ENCODE measurements at places on chromosomes 1 and 21.

DNA sequence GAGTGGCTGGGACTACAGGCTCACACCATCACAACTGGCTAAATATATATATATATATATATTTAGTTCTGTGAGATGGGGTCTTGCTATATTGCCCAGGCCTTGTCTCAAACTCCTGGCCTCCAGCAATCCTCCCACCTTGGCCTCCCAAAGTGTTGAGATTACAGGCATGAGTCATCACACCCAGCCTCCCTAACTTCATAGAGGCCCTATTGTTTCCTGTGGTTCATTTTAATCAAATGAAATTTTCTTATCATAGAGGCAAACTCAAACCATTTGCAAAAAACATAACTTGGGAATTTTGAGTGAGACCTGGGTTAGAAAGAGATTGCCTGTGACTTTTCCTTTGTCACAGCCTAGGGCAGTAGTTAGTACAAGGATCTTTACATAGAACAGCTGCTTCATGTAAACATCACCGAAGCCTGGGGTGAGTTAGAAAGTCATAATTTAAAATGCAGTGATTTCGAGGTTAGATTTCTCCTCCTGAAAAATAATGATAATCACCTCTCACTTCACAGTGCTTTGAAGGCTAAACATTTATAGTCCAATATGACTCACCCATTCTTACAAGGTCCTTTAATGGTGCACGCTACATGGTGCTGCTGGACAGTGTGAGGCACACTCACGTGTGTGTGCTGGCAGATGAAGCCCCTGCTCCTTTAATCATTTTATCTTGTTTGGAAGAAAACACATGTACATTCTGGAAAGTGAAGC, 188.9 kb downstream of the RHOU start:
- peak; percentile 55 for DNase-seq

- DNase-seq: no peak
Observed at GRCh38 chr21:40681164-40681859, 165.6 kb downstream of the DSCAM start.

DNA sequence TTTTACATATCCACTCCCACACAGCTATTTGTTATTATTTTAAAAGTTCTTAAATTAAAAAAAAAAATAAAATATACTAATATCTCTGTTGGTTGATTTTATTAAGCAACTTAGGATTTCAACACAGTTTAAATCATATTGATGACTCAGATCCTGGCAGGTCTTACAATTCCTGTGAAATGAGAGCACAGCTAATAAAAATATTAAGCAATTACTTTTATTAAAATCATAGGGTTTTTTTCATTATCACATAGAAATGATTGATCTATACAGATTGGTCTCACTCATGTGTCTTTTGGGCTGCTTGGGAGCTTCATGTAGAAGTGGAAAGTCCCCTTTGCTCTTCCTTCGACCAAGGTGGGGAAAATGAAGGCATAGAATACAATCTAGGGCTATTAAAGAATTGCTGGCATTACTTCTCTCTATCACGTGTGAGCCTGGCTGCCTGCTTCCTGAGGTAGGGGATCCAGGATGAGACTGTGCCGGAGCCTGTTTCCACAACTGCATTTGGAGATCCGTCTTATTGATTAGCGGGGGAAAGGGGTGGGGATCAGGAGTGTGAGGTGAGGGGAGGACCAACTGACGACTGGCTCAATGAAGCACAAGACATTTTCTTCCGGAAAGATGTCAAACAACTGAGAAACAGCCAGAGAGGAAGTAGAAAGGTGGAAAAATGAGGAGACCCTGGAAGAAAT, 858.0 kb downstream of the USP25 start:
- peak; percentile 87 for DNase-seq

- no peak for DNase-seq
Observed at GRCh38 chr21:32198384-32198783, 80.5 kb downstream of the MIS18A start.

- no peak for DNase-seq
Observed at GRCh38 chr1:82390627-82391026, 589.9 kb downstream of the ADGRL2 start.

DNA sequence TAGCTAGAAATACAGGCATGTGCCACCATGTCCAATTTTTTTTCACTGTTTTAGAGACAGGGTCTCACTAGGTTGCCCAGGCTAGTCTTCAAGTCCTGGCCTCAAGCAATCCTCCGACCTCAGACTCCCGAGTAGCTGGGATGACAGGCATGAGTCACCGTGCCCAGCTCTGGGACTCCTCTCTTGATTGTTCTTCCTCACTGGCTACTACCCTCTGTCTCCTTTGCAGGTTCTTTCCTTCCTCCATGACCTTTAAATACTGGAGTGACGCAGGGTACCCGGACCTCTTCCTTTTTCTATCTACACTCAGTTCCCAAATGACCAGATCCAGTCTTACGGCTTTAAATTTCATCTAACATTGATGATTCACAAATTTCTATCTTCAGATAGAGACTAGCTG, 34.9 kb downstream of the ASH1L start:
- DNase-seq: no peak

- no peak for DNase-seq
Observed at GRCh38 chr1:152457071-152457470, 43.0 kb upstream of the CRNN start.

GRCh38 chr1:22121421-22121911, 21.4 kb downstream of the WNT4 start:
- no peak for DNase-seq

- DNase-seq: peak; percentile 33
Observed at GRCh38 chr1:3668585-3669300, 16.4 kb downstream of the TP73 start.

DNA sequence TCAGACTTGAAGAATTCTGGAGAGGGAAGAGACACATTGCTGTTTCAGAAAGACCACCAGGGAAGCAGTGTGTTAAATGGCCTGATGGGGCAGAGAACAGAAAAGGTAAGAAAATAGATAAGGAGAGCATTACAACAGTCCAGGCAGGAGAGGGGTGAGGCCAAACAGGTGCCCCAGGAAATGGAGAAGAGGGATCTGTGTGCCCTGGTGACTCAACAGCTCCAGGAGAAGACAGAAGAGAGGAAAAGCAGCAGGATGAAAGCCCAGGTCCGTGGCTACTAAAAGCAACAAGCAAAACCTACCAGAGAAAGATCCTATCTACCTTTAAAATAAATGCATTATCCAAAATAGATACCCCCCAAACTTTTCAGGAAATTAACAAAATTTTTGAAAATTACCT, 9.2 kb downstream of the TP53BP2 start:
- no peak for DNase-seq

DNA sequence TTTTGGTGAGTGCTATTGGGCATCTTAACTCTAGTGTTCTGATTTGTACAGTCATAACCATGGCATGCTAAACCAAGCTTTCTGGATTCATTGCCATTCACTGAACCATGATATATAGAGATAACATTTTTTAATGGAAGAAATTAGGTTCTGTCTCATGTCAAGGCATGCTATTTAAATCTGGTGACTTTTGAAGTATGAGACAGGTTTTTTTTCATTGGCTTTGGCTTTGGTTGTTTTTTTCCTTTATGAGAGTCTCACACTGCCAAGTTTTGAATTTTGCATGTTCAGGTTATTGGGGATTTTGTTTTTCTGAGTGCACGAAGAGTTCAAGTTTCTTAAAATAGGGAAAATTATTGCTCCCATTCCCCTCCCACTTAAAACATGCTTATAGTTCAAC, 141.3 kb upstream of the ADAMTS5 start:
- no peak for DNase-seq

DNA sequence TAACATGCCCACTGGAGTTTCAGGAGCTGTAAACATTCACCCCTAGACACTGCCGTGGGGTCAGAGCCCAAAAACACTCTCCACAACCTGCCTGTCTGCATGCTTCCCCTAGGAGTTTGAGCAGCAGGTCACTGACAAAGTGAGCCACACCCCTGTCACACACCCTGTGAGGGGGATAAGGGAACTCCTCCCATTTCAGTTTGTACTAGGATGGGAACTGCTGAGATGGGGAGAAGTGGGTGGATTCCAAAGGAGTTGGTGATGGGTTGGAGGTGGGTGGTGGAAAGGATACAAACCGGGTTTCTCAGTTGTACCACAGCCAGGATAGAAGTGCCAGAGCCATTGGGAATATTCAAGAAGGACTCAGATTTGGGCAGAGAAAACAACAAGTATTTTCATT, 140.2 kb downstream of the MIS18A start:
- no peak for DNase-seq

DNA sequence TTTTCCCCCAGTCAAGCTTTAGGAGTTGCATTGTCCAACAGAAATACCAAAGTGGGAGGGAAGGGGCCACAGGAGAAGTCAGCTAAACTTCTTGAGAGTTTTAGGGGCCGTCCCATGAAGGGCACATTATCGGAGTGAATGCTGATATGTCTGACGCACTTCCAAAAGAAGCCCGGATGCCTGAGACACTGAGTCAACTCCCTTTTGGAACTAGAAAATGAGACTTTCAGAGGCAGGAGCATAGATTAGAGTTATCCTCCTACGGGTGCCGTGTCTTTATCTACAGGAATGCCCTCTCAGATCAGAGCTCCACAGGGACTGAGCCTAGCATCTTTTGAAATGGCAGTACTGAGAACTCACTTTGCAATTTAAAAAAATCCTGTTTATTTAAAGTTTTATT, 13.1 kb downstream of the ACTN2 start:
- peak; percentile 81 for DNase-seq

DNA sequence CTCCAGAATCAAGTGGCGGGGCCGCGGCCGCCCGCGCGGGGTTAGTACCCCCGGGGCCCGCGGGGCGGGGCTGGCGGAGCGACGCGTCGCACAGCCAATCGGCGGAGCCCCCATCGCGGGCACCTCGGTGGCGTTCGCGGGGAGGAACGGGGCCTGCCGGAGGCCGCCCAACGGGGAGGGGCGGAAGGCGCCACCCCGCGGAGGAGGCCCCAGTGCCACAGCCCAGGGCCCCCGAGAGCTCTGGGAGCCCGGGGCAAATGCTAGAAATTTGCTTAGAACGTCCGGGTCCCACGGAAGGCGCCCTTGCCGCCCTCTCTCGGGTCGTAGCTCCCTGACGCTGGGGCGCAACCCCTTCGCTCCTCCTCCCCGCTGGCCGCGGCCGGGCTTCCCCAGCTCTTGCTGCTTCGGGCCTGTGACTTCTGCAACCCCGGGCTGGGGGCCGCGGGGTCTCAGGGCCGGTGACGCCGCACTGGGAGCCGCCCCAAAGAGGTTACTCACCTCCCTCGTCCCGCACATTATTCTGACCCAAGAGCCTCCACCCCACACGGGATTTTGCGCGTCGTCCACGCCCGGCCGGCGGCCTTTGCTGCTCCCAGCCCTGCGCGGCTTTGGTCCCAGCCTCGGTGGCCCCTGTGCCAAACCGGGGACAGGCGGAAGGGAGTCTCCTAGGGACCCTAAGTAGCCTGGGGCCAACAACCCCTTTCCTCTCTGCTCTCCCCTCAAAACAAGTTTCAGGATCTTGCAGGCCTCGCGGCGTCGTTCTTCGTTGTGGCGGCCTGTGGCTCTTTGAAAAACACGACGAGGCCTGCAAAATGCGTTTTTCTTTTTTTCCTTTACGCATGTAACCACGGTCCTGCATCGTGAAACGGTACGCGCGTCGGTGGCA, at the start of gene RUNX3:
RUNX3 (minus strand) TSS at position 17 of the 886 bp plus-strand sequence. CDS start 408 bp downstream, outside the sequence.
- no peak for DNase-seq

DNA sequence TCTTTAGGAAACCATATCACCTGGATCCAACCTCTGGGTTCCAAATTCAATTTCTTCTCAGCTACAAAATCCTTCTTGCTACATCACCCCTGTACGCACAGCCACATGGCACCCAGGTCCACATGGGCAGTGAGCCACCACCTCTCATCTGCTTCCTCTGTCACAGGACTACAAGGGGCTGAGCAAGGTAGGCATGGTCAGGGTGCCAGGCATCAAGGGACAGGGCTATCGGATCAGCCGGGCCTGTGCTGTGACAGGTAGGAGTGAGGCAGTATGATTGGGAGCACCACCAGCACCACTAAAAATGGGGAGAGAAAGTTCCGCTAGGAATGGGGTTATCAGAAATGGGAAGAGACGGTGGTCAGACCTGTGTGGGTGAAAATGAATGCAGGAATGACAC, 29.4 kb downstream of the S100A6 start:
- DNase-seq: no peak

DNA sequence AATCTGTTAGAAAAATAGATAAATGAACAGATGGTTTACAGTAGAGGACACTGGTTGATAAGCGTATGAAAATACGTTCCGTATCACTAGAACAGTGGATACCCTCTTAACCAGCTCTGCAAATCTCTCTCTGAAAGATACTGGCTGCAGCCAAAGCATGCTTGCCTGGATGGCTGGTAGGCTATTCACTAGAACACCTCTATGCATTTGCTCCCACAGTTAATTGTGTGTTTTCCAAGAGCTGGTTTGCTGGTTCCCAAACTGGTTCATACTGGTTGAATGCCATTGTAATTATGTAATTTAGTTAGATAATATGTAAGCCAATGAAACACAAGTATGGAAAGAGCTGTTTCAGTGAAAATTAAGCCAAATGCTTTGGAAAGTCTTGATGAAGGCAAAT, 126.6 kb downstream of the C1orf21 start:
- DNase-seq: no peak

GRCh38 chr1:33826311-33826710, 37.6 kb upstream of the HMGB4 start:
- DNase-seq: no peak

All from fibroblast of pulmonary artery (primary cell).